ENCODE measurements at places on chromosomes 2 and 18.

GRCh38 chr18:59461171-59461570 is 102.1 kb upstream of the LMAN1 start:
- no peak for DNase-seq

GRCh38 chr2:48932667-48933066 is 177.1 kb upstream of the LHCGR start:
- DNase-seq, result no peak

DNA sequence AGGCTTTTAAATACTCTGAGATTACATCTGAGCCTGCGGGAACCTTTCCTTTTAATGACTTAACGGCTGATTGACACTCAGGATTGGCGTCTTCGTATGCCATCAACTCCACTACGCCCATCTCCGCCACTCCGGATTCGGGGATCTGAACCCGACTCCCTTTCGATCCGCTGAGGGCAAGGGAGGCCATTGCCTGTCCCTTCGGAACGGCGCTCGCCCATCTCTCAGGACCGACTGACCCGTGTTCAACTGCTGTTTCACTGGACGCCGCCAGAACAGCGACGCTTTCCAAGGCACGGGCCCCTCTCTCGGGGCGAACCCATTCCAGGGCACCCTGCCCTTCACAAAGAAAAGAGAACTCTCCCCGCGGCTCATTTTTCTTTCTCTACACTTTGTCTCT is 90.4 kb downstream of the PID1 start:
- DNase-seq, result no peak

- no peak for DNase-seq
These were observed 184.2 kb downstream of the RND3 start for GRCh38 chr2:150303281-150303680.

DNA sequence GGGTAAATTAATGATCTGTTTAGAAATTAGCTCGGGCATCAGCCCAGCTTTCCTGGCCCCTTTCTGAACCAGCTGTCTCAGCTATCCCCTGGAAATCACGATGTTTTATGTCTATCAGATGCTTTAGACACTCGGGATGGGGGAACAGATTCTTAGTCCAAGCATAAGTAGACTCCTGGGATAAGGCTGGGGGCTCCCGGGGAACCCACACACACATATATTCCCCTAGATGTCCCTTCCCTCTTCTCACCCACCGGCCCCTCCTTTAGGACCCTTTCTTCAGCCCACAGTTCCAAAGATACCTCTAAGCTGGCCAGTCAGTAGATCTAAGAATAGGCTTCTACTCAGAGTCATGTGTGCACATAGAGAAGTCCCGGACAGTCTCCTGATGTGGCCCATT is 151.5 kb upstream of the COPS8 start:
- DNase-seq, result no peak

DNA sequence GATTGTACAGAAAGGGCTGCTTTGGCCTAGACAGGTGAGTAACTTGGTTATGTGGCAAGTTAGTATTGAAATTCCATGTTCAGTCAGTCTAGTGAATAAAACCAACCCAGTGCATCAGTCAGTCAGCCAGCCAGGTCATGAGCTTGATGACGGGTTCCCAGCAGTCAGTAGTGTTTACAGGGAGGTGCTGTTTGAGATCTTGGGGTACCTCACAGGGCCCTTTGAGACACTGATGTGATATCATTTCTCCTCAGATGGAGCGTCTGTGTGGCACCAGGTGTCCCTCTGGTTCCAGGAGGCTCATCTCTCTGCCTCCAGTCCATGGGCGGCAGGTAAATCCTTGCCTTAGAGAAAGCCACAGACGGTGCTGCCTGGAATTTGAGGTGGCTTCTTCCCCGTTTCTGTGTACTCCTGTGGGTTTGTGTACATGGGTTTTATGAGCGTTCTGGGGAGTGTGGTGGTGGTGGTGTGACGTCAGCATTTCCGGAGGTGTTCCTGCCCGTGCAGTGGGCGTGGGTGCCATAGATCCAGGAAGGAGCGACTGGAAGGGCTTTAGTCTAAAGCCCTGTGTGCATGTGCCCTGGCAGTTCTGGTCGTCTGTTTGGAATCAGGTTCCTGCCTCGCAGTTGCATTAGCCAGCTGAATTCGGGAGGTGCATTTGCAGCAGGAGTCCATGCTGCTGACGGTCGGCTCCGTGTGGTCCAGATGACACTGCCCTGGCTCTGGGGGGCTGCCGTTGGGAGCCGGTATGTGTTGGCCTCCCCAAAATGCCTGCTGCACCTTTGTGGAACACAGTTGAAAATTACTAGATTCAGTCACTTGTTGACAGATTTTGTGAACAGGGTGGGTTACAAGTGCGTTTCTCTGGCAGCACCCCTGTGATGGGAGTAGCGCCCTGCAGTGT is 2.1 kb downstream of the CTDP1 start:
- DNase-seq, result no peak

- no peak for DNase-seq
These were observed 31.3 kb downstream of the DTNA start for GRCh38 chr18:34741401-34741800.

DNA sequence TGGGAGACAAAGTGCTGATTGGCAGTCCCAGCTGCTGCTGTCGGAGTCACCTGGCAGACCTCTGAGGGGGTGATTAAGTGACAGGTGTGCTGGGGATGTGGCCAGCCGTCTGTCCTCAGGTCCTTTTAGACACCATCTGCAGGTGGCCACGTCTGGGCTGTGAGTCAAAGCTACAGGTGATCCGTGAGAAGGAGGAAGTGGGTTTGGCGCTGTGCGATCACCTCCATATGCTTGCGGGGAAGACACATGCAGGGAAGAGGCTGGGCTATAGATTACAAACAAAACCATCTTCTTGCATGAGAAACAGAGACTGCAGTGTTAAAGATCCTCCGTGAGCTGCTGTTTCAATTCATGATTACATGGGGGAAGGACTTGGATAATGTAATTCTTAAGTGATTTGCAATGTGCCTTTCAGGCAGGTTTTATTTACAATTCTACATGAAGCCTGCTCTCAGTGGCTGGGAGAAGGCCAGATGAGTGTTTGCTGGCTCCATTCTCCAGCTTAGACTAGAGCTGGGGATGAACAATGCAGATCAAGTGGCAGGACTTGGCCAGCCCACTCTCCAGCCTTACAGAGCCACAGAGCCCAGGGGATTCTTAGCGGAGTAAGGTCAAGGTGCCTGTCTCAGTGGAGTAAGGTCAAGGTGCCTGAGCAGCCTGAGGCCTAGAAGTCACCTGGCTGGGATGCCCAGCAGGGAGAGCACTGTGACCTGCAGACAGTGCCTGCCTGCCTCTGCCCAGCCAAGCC is 87.8 kb downstream of the LYPD1 start:
- no peak for DNase-seq

GRCh38 chr2:132680544-132680943 is 10.5 kb upstream of the LYPD1 start:
- no peak for DNase-seq

- no peak for DNase-seq
These were observed 1088.9 kb upstream of the PIK3C3 start for GRCh38 chr18:40866013-40866645.

GRCh38 chr18:13186687-13187086 is 31.9 kb upstream of the LDLRAD4 start:
- DNase-seq, result no peak

- no peak for DNase-seq
These were observed 215.9 kb downstream of the TMEM247 start for GRCh38 chr2:46695283-46695682.

- no peak for DNase-seq
These were observed 41.7 kb downstream of the SH3BP4 start for GRCh38 chr2:234993541-234993981.

All from GM20000 (cell line).